NCI-H510A (cell line): ENCODE measurements at places on chromosomes 1 and 21.

- no peak for DNase-seq
Observed at GRCh38 chr1:152442765-152443164, 28.7 kb upstream of the CRNN start.

DNA sequence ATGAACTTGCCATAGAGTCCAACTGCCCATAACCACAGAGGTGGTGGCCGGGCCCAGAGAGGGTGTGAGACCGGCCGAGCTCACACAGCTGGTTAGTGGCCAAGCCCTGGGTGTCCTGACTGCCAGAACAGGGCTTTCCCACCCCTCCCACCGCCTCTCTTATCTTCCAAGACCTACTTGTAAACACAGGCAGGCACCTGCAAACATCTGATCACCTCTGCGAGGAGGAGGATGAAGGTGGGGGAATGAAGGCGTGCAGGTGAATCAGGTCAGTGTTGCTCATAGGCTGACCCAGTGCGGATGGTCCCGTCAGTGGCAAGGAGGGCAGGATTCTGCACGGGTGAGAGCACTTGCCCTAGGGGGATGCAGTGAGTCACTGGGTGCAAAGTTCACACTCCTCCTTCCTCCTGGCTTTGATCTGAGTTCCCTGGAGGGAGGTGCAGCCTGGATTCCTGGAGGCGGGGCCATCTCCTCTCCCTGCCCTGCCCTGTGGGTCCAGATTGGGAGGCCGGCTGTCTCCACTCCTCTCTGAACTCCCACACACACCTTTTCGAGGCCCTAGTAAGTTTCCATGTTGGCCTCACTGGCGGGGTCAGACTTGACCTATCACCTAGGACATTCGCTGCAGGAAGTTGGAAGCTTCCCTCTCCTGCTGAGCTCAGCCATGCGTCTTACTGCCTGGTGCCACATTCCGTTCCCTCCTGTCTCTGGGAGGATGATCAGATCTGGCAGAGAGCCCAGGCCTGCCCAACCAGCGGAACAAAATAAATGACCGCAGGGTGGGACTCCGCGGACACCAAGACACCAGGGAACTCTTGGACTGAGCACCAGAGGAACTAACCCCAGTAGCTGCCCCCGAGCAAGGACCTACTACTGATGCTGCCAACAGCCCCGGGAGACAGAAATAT, 7.3 kb downstream of the UQCRHL start:
- DNase-seq, result peak; percentile 61

GRCh38 chr1:245748240-245748639, 593.5 kb downstream of the KIF26B start:
- no peak for DNase-seq

- DNase-seq, result no peak
Observed at GRCh38 chr1:155166471-155167165, 6.5 kb downstream of the KRTCAP2 start.

- DNase-seq, result peak; percentile 13
Observed at GRCh38 chr21:37675202-37675801, 241.0 kb downstream of the KCNJ6 start.

GRCh38 chr1:160996178-160996577, 24.8 kb downstream of the F11R start:
- DNase-seq, result no peak

DNA sequence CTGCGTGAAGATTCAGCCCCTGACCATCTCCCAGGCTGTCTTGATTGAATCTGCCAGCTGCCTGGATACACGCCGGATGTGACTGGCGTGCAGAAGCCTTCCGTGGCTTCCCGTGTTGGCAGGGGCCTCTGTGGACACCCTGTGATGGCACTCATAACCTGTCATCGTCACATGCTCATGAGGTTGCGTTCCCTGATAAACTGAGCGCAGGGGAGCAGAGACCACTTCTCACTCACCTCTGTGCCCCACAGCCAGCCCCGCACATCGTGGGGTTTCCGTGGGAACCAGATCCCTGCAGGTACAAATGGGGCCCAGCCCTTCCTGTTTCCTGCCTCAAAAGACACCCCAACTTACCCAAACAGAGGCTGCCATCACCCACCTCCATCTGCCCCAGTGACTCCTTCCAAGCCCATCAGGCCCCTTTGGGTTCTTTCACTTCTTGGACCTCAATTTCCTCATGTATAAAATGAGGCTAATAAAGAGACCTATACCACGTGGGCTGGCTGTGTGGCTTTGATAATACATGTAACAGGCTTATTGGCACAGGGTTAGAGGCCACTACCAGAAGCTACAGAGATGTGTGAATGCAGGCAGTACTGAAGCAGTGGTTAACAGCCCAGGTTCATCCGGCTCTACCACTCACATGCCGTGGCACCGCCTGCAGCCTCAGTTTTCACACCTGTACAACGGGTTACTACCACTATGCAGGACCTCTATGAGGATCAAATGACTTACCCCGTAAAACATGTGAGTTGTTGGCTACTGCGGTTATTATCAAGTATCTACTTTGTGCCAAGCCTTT, 23.6 kb downstream of the HTR6 start:
- no peak for DNase-seq

DNA sequence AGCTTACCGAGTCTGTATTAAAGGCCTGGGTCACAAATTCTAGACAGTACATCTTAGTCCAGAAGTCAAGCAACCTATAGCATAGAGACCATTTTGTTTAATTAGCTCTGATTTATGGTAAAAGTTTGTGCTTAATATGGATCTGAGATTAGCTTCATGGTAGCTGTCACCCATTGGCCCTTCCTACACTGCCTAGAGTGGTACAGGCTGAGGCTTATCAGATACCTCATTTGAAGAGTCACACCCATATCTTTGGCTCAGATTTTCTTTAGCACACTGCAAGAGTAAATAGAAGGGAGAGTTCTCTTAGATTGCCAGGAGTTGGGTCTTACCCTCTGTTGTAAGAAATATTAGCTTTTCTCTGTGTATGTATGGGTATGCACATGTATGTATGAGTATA, 3.6 kb downstream of the AK4 start:
- no peak for DNase-seq
